Activated T-cell treated with anti-CD3 and anti-CD28 coated beads, Interleukin-2, amount 50 U/mL, for 48 hours (primary cell): ENCODE measurements at places on chromosomes 16 and 17.

GRCh38 chr16:14438256-14438655 is 191.8 kb downstream of the PARN start:
- no peak for DNase-seq

GRCh38 chr16:5925850-5926249 is 828.3 kb upstream of the EEF2KMT start:
- no peak for DNase-seq

DNA sequence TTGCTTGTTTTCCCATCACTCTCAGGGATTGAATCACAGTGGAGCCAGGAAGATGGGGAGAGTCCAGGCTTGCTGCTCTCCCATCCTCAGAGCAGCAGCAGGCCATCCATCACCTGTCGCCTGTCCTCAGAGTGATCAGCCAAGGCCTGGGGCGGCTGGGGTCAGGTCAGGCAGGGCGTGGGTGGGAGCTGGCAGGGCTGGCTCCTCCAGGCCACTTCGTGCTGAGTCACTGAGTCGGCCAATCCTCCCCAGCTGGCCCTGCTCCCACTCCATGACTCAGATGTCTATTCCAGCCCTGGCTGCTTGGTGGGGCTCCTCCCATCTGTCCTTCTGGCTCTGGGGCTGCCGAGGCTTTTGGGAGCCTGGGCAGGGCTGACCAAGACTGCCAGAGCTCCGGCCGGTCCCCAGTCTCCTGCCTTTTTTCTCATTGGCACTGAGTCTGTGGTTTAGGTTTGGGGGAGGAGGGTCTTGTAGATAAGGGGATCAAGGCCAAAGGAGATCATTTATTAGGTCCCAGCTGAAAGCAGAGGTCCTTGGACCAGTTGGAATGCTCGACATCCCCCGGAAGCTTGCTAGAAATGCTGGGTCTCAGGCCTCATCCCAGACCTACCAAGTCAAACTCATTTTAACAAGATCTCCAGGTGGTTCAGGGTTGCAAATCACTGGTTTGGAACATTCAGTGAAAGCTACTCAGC is 72.7 kb downstream of the ABCC1 start:
- no peak for DNase-seq

- DNase-seq: no peak
Observed at GRCh38 chr16:10625595-10626357, 45.4 kb upstream of the EMP2 start.

DNA sequence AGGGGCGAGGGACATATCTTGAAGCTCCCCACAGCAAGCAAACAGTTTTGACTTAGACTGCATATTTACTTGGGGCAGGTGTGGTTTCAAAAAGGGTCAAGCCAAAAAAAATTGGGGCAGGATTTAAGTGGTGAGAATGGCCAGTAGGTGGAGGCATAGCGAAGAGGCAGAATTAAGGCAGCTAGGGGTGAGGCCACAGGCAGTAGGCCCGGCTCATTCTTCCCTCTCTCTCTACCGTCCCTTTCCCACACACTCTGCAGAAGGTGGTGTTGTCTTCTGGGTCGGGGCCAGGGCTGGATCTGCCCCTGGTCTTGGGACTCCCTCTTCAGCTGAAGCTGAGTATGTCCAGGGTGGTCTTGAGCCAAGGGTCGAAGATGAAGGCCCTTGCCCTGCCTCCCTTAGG is 2.6 kb downstream of the SHBG start:
- peak; percentile 38 for DNase-seq

- peak; percentile 69 for DNase-seq
Observed at GRCh38 chr17:77459018-77459755, 318.4 kb downstream of the SEC14L1 start.

GRCh38 chr17:39318636-39319035 is 82.8 kb downstream of the FBXL20 start:
- DNase-seq: no peak

DNA sequence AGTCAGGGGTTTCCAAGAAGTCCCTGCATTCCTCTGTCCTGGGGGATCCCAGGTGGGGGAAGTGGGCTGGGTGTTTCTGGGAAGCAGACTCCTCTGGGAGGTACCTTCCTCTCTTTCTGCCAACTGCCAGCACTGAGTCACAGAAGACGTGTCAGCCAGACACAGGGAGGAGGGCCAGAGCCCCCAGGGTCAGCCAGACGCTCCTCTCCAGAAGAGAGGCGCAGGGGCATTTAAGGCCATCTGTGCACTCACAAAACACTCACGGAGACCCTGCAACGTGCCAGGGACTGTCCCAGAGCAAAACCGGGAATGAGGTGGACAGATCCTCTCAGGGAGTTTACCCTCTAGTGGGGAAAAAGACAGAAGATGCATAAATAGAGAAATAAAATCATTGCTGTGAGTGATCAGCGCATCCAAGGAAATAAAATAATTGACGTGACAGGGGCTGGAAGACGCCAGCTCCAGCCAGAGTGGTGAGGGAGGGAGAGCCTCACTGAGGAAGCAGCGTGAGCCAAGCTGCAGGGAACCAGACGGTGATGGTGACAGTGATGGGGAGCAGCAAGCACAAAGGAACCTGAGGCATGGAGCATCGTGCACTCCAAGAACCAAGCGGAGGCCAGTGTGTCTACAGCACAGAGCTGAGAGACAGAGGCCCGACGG is 105.4 kb downstream of the ZNF423 start:
- DNase-seq: no peak

GRCh38 chr17:45366691-45367090 is 49.9 kb upstream of the MAP3K14 start:
- peak; percentile 7 for DNase-seq

DNA sequence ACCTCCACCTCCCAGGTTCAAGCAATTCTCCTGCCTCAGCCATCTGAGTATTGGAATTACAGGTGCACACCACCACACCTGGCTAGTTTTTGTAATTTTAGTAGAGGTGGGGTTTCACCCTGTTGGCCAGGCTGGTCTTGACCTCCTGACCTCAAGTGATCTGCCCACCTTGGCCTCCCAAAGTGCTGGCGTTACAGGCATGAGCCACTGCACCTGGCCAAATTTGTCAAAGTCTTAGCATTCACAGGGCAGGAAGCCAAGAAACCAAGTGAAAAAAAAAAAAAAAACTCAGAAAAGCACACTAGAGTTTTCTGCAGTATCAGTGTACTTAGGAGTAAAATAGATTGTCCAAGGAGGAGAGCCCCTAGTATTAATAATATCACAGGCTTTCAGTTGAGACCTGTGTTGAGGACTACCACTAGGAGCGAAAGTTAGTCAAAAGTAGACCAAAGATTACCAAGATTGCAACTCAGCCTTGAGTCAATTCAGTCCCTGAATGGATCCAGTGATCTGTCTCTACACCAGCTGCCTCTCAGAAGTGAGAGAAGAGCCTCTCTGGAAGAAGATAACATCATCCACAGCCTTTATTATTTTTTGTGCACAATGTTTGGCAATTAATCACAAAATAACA is 159.7 kb downstream of the CEP112 start:
- no peak for DNase-seq
